ENCODE measurements at places on chromosomes 2 and 18.

DNA sequence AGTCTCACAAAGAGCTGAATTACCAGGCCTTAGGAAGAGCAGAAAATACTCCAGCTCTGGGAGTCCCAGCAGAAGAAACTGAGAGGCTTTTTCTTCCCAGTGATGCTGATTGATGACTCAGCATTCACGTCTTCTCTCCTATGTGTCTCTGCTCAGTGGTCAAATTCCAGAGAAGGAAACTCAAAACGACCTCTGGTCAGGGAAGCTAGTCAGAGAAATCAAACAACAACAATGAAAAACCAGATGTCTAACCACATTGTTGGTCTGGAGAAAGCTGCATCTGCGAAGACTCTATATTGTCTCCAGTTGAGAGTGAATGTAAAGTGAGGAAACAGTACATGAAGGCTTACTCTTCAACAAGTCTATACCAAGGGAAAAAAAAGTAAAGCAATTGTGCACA lies 28.6 kb upstream of the CERS6 start:
- no peak for DNase-seq

- no peak for DNase-seq
These were observed 82.6 kb downstream of the SP100 start for GRCh38 chr2:230498506-230499107.

DNA sequence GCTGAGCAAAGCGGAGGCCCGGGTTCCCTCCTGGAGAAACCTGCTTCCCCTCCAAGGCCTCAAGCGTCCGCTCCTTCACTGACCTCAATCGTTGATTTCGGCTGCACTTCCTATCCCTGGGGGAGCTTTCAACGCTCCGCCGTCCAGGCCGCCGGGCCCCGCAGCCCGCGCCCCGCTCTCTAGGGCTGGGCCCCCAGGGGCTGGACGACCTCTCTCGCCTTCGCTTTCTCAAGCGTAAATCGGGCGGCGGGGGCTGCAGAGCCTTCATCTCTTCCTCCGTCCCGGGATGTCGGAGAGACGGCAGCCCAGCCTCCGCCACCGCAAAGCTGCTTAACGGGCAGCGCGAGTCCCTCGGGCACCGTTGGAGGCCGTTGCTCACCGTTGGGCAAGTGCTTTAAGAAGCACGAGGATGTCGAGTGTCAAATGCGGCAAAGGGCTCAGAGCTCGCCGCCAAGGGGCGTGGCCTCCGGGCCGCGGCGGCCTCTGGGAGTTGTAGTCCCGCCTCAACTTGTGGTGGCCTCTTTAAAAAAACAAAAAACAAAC lies 8.5 kb downstream of the HES6 start:
- no peak for DNase-seq

- DNase-seq: no peak
These were observed 331.4 kb upstream of the NETO1 start for GRCh38 chr18:73199151-73199550.

- DNase-seq: no peak
These were observed 10.7 kb downstream of the RMP24 start for GRCh38 chr18:35983147-35983546.

DNA sequence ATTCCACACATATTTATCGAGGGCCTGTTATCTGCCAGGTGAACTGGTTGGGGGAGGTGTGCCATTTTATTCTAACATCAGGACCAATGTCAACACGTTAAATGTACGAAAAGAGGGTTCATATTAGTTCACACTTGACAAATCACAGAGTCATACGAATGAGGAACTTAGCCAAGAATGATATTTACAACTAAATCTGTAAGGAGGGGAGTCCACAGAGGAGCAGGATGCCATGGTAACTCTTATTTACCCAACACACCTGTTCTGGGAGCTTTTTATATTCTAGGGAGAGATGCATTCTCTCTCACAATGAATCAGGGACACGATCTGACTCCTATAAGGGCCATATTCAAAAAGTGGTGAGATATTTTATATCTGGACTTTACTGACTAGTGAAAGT lies 144.1 kb downstream of the CDC42EP3 start:
- DNase-seq: no peak

DNA sequence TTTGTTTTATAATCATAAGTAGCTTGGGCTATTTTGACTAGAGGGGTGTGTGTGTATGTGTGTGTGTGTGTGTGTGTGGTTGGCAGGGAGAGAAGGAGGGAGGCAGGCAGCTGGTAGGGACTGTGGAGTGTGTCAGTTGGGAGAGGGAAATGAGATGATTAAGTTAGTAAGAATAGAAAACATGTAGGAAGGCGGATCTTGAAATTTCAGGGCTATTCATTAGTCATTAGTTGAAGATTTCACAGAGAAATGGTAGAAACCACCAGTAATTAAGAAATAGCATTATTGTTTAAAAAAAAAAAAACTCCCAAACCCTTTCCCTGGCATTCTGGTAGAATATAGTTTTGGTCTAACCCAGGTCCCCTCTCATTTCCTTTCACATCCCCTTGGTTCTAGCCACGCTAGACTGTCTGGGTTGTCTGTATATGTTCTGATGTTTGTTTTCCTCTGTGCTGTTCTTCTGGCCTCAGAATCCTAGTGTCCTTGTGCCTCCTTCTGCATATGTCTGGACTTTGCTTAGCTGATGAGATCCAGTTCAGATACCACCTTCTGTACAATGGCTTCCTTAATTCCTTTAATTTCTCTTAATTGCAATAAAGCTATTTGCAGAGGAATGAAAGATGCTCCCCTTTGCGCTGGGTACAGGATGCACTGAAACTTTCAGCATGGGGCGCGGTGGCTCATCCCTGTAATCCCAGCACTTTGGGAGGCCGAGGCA lies 161.6 kb downstream of the NEDD4L start:
- DNase-seq: no peak

- DNase-seq: no peak
These were observed 19.4 kb downstream of the KLHL29 start for GRCh38 chr2:23404426-23404825.

DNA sequence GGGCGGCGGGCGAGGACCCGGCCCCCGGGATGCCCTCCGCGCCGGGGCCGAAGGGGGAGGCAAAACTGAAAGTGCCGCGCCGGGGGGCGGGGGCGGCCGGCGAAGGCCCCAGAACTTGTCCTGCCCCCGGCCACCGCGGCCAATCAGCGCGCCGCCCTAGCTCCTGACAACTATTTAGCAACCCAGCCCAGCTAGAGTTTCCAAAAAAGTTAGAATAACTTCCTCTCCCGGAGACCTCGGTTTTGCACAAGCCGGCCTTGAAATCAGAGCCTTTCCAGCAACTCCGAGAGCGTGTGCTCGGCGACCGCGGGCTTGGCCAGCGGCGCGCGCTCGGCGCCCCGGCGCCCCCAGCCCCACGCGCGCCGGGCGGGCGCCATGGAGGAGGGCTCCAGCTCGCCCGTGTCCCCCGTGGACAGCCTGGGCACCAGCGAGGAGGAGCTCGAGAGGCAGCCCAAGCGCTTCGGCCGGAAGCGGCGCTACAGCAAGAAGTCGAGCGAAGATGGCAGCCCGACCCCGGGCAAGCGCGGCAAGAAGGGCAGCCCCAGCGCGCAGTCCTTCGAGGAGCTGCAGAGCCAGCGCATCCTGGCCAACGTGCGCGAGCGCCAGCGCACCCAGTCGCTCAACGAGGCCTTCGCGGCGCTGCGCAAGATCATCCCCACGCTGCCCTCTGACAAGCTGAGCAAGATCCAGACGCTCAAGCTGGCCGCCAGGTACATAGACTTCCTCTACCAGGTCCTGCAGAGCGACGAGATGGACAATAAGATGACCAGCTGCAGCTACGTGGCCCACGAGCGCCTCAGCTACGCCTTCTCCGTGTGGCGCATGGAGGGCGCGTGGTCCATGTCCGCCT lies at the start of gene TWIST2:
TWIST2 (plus strand) TSS at position 245 of the 850 bp plus-strand sequence; CDS start at position 376, 131 bp downstream.
- no peak for DNase-seq

- no peak for DNase-seq
These were observed 15.5 kb upstream of the BIN1 start for GRCh38 chr2:127122361-127123027.

DNA sequence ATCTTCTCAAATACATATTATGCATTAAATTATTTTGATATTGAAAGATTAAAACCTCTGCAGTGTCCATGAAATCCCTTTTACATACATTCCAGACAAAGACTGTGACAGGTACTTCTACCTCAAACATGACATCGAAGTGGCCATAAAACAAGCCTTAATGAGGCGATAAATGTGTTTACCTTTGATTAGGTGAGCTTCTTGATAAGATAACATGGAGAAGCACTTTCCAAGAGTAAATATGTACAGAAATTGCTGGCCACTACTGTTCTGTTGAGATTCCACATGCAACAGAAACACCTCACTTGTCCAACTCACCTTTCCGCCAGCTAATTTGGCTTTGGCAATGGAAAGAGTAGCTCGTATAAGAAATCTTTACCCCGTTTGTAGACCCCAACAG lies 55.2 kb downstream of the ZEB2 start:
- no peak for DNase-seq

Measured in HCT116 (cell line).